ENCODE measurements at places on chromosomes 7 and 10.

DNA sequence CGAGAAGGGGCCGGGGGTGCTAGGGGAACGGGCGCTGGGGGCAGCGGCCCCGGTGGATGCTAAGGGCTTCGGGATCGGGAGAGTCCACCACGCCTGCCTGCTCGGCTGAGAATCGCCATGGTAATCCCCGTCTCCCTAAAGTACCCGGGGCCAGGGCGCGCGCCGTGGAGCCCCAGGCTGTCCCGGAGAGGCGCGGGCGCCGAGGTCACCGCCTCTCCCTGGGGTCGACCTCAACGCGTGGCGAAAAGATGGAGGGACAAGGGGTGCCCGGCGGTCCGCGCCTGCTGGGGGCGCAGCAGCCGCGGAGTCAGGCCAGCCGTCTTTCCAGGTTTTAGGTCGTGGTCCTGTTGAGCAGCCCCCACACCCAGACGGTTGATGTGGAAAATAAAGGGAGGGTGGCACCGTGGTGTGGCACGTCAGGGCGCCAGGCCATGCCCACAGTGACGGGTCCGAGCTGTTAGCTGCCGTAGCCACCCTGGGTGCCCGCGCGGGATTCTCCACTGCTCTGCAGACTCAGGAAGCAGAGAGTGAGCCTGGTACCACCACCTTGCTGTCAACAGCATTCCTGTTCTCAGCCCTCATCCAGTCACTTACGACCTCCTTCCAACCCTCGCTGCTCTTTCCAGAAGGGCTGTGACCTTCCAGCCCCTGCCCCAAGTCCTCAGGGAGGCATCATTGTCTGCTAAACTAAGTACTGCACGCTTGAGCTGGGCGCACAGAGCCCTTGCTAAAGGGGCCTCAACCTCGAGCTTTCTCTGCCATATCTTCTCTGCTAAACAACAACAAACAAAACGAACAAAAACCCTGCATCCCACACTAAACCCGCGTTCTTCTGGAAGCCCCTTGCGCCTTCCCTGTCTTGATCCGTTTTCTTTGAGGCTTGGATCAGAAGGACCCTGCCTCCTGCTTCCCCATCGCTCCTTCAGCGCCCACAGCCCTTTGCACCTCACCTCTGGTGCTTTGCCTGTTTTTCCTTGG lies 666 bp downstream of the SMKR1 start:
- no peak for DNase-seq

DNA sequence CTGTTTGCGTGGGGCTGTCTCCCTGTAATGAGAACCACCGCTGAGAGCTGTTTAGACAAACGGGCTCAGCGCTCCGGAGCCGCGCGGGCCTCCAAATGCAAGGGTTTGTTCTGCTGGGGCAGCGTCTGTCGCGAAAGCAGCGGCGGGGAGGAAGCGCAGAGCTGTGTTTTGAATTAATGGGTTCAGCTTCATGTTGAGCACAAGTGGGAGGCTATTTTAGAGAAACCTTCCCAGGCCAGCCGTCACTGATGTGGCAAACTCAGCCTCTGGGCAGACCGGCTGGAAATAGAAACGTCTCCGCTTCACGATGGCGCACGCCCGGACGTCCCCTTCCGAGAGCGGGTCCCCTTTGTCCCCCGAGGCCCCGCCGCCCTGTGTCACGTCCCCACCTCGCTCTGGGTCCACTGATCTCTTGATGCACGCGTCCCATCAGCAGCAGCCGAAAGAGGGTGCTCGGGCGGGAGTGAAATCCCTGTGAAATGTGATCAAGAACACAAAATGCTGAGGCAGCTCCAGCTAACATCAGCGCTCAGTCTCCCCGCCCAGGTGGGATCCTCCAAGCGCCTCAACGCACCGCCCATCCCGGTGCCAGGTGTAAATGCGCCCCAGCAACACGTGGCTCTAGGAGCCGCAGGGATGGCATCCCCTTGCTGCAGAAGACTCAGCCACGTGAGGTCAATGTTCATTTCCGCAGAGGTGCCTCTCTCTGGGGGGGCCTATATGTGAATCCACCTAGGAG lies 44.9 kb downstream of the BAMBI start:
- no peak for DNase-seq

DNA sequence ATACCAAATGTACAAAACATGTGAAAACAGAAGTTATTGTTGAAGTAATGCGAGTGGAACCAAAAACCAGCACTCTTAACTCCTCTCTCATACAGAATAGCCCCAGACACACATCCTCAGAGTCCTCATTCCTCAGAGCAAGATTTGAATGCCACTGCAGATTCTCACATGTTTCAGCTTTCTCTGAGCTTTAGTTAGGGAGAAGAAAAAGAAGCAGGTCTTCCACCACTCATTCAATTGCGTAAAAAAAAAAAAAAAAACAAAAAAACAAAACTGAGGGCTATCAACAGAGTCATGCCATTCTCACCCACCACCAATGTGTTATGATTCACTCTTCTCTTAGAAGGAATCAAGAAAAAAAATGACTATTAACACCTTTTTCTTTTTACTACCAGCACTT lies 287.7 kb downstream of the IPMK start:
- DNase-seq, result no peak

- no peak for DNase-seq
Observed at GRCh38 chr7:50706469-50706937, 76.2 kb downstream of the GRB10 start.

GRCh38 chr7:37449621-37450020 lies 957 bp upstream of the ELMO1 start:
- no peak for DNase-seq

- DNase-seq, result no peak
Observed at GRCh38 chr10:9243941-9244411, 1189.5 kb downstream of the GATA3 start.

DNA sequence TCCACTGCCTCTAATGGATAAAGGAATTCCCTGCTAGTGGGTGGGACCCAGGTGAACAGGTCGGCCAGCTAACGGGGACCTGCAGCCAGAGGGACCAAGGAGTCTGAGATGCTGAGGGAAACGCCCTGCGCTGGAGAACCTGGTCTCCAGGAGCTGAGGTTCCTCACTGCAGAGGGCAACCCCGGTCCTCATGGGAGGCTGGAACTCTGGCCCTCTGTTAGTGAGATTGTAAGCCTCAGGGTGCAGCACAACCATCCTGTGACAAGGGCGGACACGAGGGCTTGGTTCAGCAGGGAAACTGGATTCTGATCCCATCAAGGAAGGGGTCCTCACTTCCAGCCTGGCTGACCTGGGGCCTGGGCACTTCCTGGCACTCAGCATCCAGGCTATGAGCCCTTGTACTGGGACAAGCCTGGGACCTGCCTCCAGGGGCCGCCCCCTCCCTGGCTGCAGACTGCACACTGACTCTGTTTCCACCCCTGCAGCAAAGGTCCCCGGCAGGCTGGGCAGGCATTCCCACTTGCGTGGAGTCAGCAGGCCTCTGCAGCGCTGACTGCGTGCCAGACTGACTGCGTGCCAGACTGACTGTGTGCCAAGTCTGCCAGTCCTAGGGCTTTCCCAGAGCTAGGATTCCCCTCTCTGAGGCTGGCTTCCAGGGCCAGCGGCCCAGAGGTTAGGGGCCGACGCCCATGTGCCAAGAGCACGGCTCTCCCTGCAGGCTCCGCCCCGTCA lies 143.2 kb downstream of the MAPK8 start:
- no peak for DNase-seq

Data from AG09309 (cell line).